ENCODE measurements at places on chromosomes 4 and X.

DNA sequence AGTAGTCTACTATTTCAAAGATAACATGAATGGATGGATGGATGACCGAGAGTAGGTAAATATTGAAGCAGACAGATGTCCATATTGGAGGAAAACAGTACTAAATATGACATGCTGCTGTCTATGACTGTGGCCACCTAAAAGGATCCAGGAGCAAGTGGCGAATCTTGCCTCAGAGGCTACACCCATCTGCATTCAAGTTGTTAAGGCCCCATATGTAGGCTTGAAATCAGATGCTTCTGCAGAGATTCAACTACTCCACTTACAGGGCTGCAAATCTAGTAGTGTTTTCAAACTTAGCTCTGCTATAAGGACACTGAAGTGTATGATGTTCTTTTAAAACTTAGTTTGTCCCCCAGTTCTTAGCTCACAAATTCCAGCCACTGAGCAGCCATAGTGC lies 28.9 kb downstream of the SEPSECS start:
- no peak for DNase-seq

DNA sequence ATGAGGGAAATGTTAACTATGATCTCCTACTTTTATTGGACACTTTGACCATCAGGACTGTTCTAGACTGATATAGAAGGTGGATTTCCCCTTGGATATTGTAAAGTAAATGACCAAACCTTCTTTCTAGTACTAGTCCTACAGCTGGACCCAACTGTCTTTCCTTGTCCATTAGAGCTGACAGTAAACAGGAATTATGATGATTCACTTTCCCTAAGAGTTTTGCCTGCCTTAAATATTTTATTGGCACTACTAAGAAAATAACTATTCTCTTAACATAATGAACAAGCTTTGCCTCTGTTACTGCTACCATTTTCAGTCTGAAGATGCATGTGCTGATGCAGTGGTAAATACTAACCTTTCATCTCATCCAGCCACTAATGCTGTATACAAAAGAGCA lies 915.4 kb downstream of the CENPC start:
- no peak for DNase-seq

DNA sequence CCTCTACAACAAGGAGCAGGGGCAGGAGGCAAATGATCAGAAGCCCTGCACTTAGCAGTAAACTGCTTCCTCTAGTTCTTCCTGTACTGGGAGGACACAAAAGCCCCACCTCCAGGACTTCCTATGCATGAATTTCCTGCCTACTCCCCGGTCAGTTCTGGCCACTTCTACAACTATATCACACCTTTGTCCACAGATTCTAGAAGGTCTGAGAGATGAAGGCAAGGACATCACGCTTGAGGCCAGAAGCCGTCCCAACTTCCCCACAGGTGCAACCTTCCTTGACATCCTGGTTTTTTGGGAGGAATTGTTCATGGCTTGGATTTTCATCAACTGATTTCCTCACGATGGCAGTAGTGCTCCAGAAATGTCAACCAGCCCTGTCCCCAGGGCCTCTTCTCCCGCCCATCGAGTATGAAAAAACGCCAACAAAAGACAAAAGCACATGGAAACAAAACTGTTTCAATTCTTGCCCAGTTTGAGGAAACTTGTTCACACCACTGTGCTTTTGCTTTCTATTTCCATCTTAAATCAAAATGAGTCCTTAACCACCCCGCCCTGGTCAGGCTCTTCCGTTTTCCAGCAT lies 206.5 kb upstream of the STK26 start:
- peak; percentile 54 for DNase-seq

GRCh38 chrX:109952050-109952449 lies 50.9 kb upstream of the TMEM164 start:
- peak; percentile 0 for DNase-seq

DNA sequence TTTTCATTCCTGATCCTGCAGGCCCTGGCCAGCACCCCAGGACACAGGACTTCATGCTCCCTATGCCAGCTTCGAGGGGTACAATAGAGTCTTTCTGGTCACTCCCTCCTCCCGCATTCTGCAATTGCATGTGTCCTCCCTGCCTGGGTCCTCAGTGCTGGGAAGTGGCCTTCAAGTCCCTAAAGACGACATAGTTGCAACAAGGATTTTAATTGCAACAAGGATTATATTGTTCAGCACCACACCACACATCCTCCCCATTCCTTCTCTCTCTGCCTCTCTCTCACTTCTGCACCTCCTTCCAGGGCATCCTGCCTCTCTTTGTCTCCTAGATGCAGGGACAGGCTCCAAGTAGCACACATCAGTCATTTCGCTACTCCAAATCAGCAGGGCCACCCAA lies 25.5 kb downstream of the SCD5 start:
- DNase-seq: no peak

DNA sequence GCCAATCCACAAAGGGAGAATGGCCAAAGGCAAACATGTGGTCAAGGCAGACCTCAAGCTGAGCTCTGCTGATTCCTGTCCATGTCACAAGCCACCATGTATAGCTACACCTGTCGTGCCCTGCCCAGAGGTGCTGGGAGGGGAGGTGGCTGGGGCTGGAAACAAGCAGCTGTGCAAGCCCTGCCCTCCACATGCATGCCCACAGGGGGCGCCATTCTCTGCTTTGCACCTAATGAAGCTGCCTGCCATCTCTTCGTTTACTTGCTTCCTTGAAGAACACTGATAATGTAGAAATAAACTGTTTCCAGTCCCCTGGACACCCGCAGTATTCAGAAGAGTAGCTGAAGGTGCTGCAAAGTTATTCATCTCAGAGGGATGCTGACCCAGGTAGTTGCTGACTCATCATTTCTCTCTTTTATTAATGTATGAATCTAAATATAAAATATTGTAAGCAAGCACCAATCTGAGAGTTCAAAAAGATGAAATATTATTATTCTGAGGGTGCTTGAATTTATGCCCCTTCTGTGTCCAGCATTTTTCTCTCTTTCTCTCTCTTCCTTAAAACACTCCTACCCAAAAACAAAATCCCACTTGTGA lies 278.6 kb downstream of the ADGRA3 start:
- DNase-seq: peak; percentile 0

DNA sequence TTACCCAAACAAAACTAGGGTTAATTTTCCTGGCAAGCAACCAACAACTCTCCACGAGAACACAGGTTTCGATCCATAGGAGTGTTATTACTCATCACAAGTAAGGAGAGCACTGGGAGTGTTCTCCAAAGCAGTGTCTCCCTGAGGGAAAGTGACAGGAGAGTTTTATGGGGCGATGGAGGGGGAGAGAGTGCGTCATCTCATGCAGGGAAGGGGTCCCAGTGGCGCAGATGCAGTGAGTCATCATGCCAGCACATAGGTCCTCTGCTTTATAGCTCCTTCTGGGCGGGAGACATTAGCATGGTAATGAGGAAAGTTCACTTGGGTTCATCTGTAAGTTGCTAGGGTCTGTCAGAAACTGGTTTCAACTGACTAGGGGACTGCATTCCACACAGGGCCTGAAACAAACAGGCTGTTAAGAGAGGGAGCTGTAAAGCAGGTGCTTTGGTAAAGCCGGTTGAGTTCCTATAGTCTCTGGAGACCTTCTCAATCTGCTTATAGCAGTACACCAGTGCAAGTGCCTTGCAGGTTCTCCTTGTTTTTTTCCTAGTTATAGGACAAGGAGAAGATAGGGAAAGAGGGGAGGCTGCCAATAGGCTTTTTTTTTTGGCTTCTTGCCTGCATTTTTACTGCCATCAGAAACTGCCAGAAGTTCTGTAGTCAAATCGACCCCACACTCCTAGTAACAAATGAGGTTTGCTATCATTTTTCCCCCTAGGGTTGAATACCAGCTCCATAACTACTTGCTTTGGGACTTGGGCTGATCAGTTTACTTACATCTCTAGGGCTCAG lies 12.8 kb upstream of the BOD1L1 start:
- DNase-seq: no peak

GRCh38 chr4:121709766-121710405 lies 13.1 kb upstream of the ANXA5 start:
- DNase-seq: no peak

- DNase-seq: no peak
Measured at GRCh38 chr4:184401397-184402171, 72.8 kb downstream of the IRF2 start.

DNA sequence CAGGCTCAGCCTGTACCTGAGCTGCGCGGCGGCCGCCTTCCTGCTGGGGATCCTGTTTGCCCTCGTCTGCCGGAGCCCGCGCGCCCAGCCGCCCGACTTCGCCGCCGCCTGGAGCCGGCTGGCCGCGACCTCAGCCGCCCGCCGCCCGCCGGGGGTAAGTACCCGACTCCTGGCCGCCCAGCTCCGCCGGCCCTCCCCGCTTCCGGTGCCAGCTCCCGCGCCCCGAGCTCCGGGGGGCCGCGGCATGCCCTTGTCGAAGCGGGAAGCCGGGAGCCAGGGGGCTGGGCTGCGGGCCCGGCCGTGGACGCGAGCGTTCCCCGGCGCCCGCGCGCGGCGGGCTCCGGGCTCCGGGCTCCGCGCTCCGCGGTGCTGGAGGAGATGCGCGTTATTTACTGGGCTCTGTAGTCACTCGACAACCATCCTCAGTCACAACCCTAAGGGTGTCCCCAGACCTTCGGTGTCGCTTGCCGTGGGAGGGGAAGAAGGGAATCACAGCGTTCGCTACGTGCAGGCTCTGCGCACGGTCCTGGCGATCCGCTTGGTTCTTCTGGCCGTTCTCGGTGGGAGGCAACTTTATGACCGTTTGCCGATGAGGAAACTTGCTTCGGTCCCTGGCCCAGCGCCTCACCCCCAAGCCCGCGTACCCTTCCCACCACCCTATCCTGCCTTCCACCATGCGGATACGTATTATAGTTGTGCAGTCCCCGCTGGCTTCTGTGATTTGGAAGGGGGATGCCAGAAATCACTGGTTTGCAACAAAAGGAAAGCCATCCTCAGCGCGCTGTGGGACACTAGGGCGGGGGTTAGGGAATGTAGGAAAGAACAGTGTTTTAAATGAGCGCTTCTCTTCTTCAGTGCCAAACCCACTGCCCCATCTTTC lies 944 bp downstream of the SNX25 start:
- DNase-seq: peak; percentile 51

DNA sequence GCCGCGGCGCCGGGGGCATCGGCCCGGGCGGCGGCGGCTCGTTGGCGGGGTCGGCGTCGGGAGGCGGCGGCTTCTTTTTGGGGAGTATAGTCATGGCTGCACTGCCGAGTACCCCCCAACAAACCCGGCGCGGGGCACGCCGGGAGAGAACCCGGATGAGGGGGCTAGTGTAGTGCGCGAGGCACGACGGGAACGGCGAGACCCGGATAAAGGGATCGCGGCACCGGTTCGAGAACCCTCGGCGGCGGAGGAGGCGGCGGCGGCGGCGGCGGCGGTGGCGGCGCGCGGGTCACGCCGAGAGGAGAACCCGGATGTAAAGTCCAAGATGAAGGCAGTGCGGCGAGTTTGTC lies at the start of gene OTUD5:
OTUD5 (minus strand) TSS at position 131 of the 350 bp plus-strand sequence; CDS start at position 94, 37 bp downstream.
- DNase-seq: peak; percentile 88

DNA sequence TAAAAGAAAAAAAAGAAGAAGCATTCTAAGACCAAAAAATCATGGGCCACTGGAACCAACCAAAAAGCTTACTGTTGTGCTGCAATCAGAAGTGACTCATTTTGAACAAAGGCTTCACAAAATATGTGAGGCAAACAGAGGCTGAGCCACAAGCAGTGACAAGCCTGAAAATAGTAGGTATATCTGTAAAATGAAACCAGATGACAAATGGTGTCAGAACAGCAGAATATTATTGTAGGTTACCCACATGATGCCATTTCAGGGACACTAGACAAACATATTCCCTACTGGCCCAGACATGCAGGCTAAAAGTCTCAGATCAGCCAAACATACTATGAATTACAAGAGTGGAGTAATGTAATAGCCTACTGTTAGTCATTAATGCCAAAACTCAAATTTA lies 1301.8 kb upstream of the DIAPH2 start:
- DNase-seq: no peak

DNA sequence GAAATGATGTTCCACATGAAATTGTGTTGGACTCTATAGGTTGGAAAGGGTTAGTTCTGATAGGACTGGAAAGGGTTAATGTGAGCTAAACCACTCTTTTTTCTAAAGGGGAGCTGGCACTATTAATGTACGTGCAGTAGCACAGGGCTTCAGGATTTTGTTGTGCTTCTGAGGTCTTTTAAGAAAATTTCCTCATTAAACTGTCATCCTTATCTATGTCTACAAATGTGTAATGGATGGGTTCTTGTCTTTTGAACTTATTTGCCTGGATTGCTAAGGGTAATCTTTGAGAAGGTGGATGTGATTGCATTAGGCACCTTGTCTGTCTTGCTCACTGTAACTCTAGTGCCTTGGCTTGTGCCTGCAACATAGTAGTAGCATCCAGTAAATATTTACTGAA lies 106.0 kb upstream of the SLC4A4 start:
- DNase-seq: no peak

- peak; percentile 93 for DNase-seq
Measured at GRCh38 chrX:131704136-131704695, 160.3 kb downstream of the OR13H1 start.

DNA sequence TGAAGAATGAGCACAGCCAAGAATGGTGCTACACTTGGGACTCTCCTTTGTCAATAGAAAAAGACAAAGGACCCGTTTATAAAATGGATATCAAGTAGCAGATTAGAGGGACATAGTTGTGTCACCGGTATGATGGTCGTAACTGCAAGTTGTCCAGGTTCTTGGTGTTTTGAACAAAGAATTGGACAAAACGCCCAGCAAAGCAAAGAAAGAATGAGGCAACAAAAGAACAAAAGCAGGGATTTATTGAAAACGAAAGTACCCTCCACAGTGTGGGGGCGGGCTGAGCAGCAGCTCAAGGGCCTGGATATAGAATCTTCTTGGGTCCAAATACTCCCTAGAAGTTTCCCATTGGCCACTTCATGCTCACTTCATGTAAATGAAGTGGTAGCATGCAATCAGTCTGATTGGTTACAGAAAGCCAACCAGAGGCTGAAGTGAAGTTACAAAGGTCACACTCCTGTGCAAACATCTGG lies 54.7 kb downstream of the SHROOM3 start:
- no peak for DNase-seq

DNA sequence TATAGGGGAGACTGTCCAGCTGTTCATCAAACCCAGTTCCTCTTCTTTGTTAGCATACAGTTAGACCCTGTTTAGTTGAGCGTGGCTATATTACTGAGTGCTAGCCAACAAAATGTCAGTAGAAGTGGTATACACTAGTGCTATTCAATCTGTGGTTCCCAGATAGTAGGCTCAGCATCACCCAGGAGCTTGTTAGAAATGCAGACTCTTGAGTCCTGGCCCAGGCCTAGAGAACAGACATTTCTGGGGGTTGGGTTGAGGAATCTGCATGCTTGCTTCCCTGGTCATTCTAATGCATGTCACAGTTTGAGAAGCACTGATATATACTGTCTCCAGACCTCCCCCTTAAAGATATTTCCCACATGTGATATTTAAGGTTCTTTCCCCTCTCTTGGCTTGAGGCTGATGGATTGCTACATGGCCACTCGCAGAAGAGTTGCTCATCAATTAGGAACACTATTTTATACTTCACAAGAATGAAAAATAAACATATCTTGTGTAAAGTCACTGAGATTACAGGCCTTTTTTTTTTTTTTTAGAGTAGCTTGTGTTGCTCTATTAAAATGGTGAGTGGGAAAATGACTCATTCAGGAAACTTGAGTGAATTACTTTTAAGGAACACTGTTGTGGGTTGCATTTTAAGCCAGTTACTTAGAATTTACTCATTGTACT lies 289.0 kb downstream of the STIM2 start:
- no peak for DNase-seq

- no peak for DNase-seq
Measured at GRCh38 chr4:23006756-23007155, 314.0 kb downstream of the GBA3 start.

Measured in CD8-positive, alpha-beta T cell (primary cell).